EH (cell line): ENCODE measurements at places on chromosomes 2 and 18.

DNA sequence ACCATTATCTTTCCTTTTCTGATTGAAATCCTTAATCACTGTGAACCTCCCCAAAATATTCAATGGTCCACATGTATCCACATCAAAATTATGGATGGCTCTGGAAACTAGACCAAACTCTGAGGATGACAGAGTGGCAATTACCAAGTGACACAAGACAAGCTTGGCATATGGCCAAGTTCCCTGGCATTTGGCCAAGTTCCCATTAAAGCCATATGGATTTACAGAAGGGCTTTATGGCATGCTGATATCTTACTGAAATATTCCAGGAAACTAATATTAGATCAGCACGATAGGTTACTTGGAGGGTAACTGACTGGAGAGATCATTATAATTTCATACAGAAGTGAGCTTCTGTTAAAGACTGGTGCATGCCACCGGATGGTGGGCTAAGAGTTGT is 21.9 kb upstream of the CERS6 start:
- DNase-seq = no peak

- no peak for DNase-seq
Measured at GRCh38 chr2:51595836-51596235, 563.9 kb upstream of the NRXN1 start.

DNA sequence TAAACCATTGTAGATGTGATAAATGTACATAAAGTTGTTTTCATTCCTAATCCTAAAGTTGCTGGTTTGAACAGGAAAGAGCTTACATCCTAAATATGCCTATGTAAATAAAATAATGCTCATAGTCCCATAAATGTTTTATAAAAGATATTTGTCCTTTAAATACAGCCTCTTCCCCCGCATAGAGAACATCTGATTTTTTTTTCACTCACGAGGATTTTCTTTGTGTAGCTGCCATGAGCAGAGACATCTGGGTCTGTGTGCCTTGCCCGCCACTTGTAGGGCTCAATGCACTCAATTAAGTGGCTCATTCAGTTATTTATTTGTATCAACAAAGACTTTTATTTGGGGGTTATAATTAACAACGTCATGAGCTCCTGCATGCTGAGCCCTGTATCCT is 72.8 kb downstream of the SOWAHC start:
- DNase-seq = no peak

DNA sequence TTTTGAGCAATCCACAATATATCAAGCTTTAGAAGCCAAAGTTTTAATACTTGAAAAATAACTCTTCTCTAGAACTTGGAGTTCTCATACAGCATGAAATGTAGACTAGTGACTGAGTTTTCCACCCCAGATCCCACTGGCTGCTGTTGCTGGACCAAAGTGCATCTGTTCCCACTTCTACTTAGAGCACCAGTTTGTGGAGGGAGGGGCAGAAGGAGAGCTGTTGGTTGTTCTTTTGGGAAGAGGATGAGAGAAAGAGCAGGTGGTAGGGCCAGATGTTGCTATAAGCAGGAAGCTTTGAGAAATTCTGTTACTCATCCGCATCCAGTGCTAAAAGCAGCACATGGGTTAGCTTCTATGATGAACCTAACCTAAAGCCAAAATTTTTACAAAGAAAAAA is 59.0 kb downstream of the MBD2 start:
- DNase-seq = no peak

DNA sequence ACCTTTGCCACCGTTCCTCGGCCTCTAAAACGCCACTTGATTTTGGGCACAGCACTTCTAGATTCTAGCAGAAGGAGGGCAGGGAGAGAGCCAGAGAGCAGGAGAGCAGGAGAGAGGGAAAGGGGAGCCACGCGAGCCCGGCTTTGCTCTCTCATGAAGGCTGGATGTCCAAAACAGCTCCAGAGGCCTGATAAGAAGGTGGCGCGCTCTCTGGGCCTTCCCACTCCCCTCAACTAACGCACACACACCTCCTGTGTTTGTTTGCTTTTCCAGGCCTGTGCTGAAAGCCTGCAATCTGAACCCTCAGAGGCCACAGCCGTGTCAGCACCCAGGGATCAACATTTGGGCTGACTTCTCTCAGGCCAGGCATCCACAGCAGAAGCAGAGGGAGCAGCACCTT is 184.8 kb upstream of the SOX11 start:
- DNase-seq = no peak

DNA sequence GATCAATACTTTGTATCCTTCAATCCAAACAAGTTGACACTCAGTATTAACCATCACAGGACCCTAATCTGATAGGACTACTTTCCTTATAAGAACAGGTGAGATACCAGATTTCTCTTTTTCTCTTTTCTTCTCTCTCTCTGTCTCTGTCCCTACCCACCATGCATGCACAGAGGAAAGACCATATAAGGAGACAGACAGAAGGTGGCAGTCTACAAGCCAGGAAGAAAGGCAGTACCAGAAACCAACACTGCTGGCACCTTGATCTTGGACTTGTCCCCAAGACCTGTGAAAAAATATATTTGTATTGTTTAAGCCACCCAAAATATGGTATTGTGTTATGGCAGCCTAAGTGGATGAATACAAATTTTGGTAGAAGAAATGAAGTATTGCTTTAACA is 156.2 kb upstream of the KCNH7 start:
- DNase-seq = no peak

DNA sequence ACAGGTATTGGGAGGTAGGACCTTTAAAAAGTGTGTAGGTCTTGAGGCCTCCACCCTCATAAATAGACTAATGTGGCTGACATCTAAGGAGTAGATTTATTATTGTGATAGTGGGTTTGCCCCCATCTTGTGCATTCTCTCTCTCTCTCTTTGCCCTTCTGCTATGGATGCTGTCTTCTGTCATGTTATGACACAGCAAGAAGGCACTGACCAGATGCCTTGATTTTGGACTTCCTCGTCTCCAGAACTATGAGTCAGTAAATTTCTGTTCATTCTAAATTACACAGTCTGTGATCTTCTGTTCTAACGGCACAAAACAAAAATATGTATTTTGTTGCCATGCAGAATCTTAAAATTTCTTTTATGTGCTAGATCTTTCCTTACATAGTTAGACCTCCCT is 66.9 kb downstream of the ATAD2B start:
- DNase-seq = peak; percentile 51

GRCh38 chr2:29583548-29584156 is 337.7 kb downstream of the ALK start:
- DNase-seq = no peak

GRCh38 chr2:2796207-2796606 is 465.1 kb upstream of the MYT1L start:
- DNase-seq = no peak

GRCh38 chr2:124272261-124272841 is 247.3 kb downstream of the CNTNAP5 start:
- no peak for DNase-seq

GRCh38 chr2:96875498-96876268 is 5.8 kb upstream of the SEMA4C start:
- no peak for DNase-seq

DNA sequence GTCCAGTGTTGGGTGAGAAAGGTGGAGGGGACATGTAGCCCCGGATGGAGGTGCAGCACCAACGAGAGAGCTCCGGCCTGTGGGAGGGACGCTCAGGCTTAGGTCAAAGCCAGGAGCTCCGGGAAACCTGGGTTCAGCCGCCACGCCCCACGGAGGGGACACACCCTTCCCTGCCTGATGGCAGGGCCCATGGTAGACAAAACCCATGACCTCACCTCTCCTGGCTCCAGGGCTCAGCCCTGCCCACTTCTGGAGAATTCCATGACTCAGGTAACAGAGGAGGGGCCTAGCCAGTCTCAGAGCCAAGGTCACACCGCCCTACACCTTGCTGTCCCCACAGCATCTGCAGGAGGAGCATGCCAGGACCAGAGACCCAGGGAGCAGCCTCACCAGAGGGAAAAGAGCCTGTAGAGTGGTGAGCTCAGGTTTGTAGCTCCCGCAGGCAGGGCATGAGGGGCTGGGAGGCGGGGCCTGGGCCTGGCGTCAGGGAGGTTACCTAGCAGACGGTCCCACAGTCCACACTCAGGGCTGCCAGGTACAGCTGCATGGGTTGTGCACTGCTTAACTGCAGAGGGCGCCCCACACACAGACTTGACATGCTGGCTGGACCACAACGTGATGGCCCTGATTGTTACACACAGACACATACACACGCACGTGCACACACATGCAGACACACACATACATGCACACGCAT is 70.8 kb upstream of the SMAD7 start:
- peak; percentile 42 for DNase-seq

GRCh38 chr18:26722565-26722931 is 143.0 kb downstream of the AQP4 start:
- no peak for DNase-seq

DNA sequence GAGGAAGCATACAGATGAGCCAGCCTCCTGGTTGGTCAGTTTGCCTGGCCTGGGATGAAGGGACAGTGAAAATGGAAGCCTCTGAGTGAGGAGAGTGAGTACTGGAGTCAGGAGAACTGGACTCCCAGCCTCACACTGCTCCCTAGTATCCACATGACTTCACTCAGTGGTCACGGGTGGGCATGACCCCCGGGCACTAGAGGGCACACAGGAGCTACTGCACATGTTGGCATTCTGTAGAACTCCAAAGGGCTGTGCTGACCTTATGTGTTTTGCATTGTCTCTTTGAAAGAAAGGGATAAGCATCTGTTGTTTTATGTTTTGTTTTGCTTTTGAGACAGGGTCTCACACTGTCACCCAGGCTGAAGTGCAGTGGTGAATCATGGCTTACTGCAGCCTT is 23.7 kb downstream of the NCAPH start:
- peak; percentile 6 for DNase-seq

DNA sequence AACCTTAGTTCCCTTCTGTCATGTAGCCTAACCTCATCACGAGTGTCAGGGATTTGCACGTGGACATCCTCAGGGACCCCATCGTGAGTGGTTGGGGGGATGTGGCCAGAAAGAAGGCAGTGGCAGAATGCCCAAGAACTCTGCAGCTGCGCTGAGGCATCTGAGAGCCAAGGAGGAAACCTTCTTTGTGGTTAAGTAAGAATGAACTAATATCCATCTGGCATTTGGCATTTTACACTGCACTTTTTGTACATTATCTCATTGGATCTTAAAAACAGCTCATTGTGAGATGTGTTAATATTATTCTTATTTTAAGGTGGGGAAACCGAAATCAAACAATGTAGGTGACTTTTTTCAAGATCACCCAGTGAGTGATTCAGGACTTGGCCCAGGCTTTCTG is 32.6 kb upstream of the APCDD1 start:
- peak; percentile 71 for DNase-seq

DNA sequence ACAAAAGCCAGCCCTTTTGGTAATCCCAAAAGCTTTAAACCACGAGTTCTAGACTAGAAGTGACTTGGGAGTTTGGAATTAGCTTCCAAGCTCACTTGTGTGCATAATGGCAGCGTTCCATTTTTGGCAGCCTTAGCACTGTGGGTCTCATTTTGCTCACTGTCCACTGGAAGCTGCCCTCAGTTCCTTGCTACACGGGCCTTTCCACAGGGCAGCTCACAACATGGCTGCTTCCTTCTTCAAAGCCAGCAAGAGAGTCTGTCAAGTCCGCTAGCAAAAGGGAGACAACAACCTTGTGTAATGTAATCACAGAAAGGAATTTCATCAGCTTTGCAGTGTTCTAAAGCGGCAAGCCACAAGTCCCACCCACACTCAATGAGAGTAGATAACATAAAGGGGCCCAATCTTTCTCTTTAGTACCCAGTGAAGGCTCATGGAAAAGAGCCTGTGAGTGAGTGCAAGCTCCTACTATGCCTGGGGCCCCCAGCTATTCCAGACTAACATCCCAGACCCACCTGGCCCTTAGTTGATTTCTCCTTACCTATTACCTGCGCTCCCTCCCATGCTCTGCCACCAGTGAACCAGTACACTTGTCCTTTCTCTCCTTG is 239.7 kb upstream of the FBXO11 start:
- DNase-seq = peak; percentile 22

- DNase-seq = peak; percentile 36
Measured at GRCh38 chr2:24492421-24493279, 1.6 kb downstream of the NCOA1 start.

GRCh38 chr2:142165790-142166189 is 35.0 kb upstream of the LRP1B start:
- peak; percentile 52 for DNase-seq

DNA sequence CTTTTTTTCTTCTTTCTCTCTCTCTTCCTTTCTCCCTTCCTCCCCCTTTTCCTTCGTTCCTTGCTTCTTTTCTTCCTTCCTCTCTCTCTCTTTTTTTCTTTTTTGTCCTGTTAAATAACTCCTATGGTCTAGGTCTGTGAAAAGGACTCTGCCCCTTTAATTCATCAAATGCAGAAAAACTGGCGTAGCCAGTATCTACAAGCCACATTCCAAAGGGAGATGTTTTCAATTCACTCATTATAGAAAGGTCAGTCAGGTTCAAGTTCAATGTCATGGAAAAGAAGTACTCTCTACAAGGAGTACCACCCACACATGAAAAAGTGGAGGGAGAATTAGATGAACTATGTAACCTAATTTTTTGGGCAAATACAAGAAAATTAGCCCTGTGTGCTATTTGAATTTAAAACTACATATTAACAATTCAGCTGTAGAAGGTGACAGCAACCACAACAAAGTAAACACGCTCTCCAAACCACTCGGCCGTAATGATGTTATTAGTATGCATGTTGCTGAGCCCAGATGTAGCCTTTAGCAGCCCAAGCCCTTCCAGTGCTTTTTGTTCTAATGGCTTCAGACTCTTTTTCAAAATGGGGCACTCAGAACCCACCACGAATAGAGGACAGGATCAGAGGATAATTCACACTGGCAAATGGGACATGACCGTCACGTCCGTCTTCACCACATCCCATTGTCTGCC is 735.4 kb upstream of the FANCL start:
- DNase-seq = no peak

GRCh38 chr2:178403671-178404306 is 47.2 kb downstream of the PRKRA start:
- DNase-seq = no peak

- DNase-seq = peak; percentile 91
Measured at GRCh38 chr2:226489775-226490541, 309.7 kb downstream of the IRS1 start.

DNA sequence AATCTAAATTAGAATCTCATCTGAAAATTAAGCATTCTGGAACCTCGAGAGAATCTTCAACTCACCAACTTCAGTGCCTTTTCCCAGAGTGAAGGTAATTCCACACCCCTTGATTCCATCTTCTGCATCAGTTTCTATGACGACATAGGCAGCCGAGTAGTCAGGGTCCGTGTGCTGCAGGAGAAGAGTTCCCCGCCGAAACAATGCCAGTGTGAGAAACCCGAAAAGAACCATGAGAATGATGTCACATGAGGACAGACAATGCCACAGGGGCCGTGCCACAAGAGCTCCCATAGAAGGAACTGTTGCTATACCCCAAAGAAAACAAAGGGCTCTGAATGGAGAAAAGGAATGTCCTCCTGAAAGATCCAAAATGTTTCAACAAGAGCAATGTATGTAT is 6.0 kb downstream of the ENOSF1 start:
- no peak for DNase-seq

DNA sequence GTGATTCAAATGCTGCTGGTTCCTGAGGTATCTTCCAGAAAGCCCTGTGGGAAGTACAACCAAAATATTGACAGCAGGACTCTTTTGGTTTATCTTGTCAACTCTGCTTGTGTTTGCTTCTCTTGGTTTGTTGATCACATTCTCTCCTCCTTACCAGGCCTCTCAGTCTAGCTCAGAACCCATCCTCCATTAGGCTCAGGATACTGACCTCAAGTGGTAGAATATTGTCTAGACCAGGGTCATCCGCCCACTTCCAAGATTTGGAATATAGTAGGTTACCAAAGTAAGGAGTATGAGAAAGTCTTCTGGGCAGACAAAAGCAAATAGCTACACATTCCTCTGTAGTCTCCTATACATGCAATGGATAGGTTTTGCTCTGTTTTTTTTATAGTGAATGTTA is 56.6 kb downstream of the XIRP2 start:
- DNase-seq = no peak
